Mucosa of gallbladder (tissue), 1 donor: ENCODE measurements at places on chromosomes 3 and 15.
A peak's percentile ranks its signal among the peaks of the same experiment; 100 is the strongest.

- DNase-seq: no peak
Observed at GRCh38 chr3:188104050-188104449, 49.9 kb upstream of the LPP start.

GRCh38 chr3:50644561-50644960 lies 27.6 kb downstream of the MAPKAPK3 start:
- no peak for DNase-seq

- DNase-seq: no peak
Observed at GRCh38 chr15:71786673-71787072, 23.7 kb upstream of the NR2E3 start.

- DNase-seq: no peak
Observed at GRCh38 chr3:18111796-18112232, 313.3 kb downstream of the SATB1 start.

- DNase-seq: no peak
Observed at GRCh38 chr3:11373654-11374053, 101.5 kb downstream of the ATG7 start.

- no peak for DNase-seq
Observed at GRCh38 chr3:187648177-187648576, 22.0 kb downstream of the SST start.

DNA sequence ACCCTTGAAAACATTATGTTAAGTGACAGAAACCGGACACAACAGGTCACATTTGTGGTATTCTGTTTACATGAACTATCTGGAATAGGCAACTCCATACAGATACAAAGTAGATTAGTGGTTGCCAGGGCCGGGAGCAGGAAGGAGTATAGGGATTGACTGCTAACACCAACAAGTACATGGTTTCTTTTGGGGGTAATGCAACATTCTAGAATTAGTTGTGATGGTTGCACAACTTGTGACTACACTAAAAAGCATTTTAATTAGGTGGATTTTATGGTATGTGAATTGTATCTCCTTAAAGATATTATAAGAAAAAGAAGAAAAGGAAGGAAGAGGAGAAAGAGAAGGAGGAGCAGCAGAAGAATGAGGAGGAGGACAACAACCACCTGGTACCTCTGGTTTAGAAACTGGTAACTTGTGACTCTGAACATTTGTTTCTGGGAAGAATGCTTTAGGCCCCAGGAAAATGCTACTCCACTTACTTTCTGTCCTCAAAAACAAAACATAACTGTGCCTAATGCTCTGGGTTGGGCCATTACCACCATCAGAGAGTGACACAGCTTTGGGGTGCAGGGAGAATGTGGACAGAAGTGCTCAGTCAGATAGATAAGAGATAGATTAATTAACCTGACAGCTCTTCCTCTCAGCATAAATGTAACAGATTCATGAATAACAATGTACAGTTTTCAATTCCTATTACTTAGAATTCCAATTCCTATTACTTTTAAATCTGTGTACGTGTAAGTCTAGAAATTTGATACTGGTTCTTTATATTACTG lies 20.3 kb downstream of the SETMAR start:
- no peak for DNase-seq

DNA sequence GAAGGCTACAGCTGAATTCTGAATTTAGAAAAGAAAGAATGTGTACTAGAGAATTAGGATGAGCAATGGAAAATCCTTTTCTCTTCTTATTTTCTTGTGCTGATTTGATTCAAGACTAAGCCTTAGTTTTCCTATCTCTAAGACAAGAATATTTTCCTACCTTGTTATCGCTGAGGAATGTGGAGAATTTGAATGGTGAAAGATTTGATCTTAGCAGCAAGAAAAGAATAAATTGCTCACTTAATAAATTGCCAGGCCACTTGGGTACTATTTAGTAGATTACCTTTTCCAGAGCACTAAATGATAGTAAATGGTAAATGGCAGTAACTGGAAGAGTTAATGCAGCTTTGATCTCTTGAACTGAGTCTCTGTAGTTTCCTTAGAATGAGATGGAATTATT lies 145.7 kb upstream of the MEIS2 start:
- no peak for DNase-seq

- DNase-seq: no peak
Observed at GRCh38 chr3:100403362-100404249, 2.3 kb downstream of the LNP1 start.

GRCh38 chr3:163916596-163917560 lies 1161.4 kb downstream of the SI start:
- DNase-seq: no peak

DNA sequence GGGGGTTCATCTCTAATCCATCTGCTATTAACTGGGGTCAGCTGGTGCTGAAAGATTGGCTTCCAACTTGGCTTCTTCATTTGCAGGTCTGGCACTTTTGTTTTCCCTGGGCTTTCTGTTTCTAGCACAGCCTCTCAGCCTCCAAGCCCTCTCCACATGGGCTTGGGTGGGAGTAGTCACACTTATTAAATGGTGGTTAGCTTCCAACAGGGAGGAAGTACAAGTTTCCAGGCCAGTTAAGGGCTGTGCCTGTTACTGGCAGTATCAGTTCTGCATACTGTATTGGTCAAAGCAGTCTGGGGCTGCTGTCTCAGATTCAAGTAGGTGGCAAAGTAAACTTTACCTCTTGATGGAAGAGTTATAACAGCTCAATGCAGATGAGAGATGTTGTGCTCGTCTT lies 627.1 kb upstream of the CCDC54 start:
- no peak for DNase-seq

- peak; percentile 45 for DNase-seq
Observed at GRCh38 chr15:75349851-75350588, 3.2 kb downstream of the NEIL1 start.

- DNase-seq: no peak
Observed at GRCh38 chr3:50322386-50323091, at the start of gene HYAL2. HYAL2 (minus strand) TSS chr3:50322745; CDS start chr3:50320489, 2,256 bp downstream.

DNA sequence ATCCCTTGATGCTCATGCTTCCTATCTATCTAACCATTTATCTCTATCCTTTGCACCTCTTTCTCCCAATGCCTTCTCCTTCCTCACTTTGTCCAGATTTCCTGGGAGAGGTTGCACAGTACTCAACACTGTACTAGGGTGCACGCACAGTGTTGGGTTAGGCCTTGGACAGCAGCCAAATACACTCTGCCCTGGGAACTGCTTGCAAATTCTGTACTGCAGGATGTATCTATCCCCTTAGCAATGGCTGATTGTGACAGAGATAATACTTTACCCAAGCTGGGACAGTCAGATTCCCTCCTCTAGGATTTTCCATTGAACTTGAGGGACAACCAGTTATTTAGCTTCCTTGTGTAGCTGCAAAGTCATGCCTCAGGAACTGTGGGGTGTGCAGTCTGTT lies 113.3 kb downstream of the IL20RB start:
- DNase-seq: peak; percentile 21

GRCh38 chr3:29226706-29227105 lies 54.2 kb upstream of the RBMS3 start:
- DNase-seq: no peak

- DNase-seq: no peak
Observed at GRCh38 chr3:192864941-192865340, 52.7 kb downstream of the MB21D2 start.

DNA sequence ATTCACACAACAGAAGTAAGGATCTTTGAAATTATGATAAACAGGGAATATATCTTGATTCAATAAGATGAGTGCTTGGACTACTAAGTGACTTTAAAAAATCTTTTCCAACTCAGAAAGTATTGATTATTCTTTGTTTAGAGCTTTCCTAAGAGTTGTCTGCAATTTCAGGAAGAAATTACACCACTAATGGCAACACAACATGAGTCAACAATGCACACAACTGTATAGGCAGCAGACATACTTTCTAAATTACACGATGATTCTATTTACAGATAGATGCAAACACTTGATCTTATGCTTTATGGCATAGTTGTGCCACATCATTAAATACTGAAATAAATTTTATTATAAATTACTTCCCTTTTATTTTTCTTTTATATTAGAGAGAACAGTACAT lies 4.4 kb downstream of the NAA50 start:
- DNase-seq: no peak

DNA sequence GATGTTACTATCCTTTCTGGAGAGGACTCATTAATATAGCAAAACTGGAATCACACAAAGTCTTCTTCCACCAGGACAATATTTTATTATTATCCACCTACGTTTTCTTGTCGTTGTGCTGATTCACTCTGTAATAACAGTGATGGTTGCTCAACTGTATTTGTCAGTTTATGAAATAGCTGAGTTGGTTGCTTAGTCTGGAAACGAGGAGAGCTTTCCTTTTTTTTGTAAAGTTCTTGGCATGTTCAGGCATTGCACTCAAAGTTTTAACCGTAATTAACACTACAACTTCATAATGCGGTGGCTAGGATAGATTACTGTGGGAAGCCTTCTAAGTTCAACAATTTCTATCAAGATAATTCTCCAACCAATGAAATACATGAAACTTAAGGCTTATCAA lies 131.2 kb downstream of the RAP2B start:
- DNase-seq: no peak

DNA sequence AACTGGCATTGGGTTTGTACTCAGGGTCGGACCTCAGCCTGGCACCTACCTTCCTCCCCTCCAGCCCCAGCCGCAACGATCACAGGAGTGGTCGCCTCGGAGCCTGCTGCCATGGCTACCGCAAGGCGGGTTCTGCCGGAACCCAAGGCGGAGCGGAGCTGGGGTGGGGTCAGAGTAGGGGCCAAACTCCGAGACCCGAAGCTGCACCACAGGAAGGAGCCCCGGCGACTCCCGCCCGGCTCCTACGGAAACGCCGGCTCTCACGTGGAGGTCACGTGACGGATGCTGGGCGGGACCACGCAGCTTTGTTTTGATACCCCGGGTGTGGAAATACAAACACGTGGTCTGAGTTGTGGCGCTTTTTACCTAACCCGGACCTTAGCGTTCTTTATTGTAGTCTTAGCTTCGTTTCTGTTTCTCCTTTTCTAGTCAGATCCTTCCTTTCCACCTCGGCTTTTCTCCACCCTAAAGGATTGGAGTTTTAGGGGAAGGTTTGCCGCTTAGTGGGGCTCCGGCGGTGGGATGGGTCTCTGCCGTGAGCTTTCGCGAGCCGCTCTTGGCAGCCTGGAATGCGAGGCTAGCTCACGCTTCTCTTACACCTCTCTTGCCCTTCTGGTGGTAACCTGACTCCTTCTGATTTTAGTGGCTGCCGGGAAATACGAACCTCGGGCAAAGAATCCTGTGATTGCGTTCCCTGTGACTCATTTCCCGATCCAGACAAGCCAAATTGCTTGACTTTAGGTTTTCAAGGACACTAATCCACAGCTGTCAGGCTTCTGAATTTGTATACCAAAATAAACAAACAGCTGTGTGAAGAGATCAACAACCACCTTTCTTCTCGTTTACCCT lies at the start of gene HSPBAP1:
HSPBAP1 (minus strand) TSS at position 264 of the 849 bp plus-strand sequence; CDS start at position 113, 151 bp downstream.
- peak; percentile 94 for DNase-seq

DNA sequence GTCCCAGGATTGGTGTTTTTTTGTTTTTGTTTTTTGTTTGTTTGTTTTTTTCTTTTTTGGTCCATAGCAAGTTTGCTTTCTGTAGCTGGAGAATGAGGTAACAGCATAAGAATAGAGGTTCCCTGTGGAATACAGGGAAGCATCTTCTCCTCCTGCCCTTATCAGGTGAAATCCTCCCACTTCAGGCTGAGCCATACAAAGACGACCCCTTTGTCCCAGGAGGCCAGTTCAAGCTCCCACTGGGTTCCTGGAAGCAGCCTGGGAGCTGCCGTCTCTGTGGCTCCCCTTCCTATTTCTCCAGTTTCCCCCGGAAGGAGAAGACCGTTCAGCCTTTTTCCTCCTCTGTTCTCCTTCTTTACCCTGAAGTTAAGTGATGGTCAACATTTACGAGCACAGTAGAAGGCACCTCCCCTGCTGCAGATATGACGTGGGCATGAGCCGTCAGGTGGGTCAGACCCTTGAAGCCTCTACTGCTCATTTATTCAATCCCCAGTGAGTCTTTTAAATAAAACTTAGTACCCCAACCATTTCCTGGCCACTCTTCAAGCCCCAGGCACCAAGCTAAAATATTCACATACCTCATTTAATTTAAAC lies 1.1 kb downstream of the IL16 start:
- no peak for DNase-seq

- DNase-seq: no peak
Observed at GRCh38 chr15:35477312-35478262, 68.4 kb downstream of the DPH6 start.

DNA sequence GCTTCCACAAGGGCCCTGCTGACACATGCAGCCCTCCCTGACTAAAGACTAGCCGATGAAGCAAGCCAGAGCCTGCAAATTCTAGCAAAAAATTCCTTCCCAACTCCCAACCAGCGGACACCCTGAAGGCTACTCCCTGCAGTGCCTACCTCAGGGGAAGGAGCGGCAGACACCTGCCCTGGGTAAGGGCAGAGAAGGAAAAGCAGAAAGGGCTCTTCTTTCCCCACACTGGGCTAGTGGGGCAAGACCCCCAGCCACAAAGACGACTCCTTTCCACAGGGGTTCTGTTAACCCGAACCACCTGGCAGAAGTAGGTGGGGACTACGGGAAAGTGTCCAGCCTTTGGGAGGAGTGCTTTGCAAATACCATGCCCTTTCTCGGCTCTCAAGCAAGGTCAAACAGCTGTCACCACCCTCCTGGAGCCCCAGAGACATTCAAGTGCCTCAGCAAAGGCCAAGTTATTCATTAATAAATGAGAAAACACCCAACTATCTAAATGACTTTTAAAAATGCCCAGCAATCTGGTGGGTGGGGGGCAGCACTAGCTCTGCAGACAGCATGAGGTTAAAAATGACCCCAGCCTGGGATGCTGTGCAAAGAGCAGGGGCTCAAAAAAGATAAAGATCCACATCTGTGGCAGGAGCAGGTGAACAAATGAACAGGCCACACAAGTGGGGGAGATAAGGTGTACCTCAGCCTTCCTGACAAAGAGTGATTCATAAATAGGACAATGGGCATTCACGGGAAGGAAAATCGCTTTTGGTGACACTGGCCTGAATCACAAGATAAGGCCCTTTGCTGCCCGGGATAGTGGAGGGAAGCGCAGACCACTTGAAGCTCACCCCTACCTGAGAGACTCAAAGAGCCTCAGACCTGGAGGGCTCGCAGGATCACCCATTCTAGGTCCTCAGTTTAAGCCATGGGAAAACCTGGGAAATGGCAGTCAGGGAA lies 33.0 kb downstream of the CCDC12 start:
- DNase-seq: peak; percentile 70

DNA sequence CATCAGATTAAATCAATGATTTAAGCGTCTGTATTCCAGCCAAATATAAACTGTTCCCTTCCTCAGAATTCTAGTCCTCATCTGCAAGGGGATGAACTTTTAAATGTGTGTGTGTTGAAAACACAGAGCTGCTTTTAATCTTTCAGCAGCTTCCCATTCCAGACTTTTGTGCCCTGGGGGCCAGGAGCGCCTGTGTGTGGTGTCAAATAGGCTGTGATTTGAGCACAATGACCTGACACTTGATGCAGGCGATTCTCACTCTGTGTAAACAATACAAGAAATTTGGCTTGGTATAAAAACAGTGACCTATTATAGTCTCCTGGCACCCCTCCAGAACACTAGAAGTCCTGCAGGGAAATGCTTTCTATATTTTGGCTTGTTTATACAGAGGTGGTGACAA lies 274.6 kb upstream of the ROPN1 start:
- DNase-seq: no peak

GRCh38 chr15:80570553-80570952 lies 124.6 kb upstream of the ABHD17C start:
- no peak for DNase-seq
